ENCODE measurements at places on chromosomes 6 and 20.
A peak's percentile ranks its signal among the peaks of the same experiment; 100 is the strongest.

GRCh38 chr20:20530428-20531151, 162.7 kb downstream of the INSM1 start:
- DNase-seq, result no peak

GRCh38 chr20:19504251-19504650, 253.8 kb upstream of the RIN2 start:
- no peak for DNase-seq

DNA sequence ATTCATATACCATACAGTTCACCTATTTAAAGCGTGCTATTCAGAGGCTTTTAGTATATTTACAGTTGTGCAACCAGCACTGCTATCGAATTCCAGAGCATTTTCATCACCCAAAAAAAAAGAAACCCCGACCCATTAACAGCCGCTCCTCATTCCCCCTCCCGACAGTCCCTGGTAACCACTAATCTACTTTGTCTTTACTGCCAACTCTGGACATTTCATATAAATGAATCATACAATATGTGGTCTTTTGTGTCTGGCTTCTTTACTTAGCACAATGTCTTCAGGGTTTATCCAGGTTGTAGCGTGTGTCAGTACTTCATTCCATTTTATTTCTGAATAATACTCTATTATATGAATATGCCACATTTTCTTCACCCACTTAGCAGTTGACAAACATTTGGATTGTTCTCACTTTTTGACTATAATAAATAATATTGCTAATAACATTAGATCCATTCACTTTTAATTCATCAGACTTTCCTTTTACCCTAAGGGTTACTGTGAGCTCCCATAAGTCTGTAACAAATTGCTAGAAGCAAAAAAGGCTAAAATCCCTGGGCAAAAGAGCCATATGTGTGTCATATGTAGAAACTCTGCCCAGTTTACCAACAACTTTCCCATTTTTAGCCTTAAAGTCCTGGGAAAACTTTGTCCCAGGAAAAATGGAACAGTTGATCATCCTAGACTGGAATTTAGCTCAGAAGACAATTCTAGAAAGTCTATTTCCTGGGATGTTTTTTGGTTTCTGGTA, 23.2 kb upstream of the ROS1 start:
- DNase-seq, result peak; percentile 60

DNA sequence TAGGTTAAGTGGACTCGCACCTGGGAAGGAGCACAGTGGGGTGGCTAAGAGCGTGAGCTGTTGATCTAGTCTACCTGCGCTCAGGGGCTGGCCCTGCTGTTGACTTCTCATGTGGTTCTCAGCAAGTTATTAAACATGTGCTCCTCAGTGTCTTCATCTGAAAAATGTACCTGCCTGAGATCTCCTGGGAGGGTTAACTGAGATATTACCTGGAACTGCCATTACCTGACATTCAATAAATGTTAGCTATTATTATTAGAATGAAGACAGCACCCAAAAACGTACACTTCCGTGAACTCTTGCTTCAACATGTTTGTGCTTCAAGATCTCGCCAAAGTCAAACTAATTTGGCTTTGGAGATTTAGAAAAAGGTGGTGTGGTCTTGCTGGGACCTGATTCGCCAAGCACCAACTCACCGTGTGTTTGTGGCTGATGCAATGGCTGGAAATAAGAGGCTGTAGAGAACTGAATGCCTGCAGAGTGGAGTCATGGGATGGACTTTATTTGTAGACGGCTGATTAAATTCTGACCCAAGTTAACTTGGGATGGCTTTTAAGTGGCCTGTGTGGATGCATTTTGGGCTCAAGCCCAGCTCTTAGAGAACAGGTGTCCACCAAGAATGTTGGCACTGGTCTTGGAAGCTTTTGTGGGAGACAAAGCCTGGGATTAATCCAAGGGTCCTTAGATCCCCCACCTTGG, 692.9 kb downstream of the QKI start:
- DNase-seq, result no peak

- DNase-seq, result peak; percentile 32
These were observed 38.6 kb upstream of the APCDD1L start for GRCh38 chr20:58553841-58554240.

GRCh38 chr6:6943421-6943820, 164.3 kb upstream of the RREB1 start:
- DNase-seq, result no peak

DNA sequence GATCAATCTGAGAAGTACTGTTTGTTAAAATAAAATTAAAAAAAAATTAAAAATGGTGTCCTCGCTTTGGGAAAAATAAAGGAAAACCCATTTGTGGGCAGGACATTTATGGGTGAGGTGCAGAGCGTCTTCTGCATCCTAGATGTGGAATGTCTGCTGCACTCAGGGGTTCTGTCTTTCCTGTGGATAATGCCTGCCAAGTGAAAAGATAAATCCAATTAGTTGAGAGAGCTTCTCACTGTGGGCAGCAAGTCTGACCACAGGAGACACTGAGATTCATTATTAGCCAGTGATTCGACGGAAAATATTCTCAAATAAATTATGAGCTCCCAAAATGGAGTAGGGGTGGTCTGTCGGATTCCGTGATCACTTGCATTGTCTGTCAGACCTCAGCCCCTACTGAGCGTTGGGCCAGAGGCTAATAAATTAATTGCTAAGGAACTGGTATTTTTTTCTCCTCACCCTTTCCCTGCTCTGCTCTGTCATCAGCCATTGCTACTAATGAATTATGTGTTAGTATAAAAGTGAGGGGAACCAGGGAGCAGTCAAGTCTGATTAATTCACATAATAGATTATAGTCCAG, 10.0 kb downstream of the GMPR start:
- DNase-seq, result no peak

DNA sequence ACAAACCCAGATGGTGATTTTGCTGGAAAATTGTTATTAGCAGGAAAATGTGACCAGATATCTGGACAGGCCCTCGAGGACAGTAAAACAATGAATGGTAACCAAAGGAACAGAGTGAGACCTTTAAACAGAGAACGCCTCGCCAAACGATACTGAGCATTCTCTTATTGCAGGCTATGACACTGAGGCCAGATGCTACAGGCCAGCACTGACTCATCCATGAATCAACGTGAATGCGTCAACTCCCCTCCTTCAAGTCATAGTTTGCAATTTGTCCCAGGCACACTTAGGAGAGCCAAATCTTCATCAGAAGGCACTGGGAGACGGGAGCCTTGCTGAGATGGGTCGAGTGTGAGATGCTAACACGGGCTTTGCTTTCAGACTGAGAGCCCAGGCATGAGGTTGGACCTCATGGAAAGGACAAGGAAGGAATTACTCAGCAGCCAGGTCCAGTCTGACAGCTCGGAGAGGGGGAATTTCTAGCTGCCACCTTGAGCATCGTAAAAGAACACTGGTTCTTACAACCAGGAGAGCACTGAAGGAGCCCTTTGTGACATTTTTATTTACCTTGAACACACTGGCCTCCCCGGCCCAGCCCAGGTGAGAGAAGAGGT, 60.7 kb downstream of the BMP7 start:
- peak; percentile 42 for DNase-seq

- no peak for DNase-seq
These were observed 32.6 kb downstream of the TFAP2A start for GRCh38 chr6:10382322-10382721.

All from AG08396 (cell line).